ENCODE measurements at places on chromosomes 12 and 14.

- DNase-seq, result no peak
Observed at GRCh38 chr14:35875296-35875695, 49.2 kb downstream of the BRMS1L start.

DNA sequence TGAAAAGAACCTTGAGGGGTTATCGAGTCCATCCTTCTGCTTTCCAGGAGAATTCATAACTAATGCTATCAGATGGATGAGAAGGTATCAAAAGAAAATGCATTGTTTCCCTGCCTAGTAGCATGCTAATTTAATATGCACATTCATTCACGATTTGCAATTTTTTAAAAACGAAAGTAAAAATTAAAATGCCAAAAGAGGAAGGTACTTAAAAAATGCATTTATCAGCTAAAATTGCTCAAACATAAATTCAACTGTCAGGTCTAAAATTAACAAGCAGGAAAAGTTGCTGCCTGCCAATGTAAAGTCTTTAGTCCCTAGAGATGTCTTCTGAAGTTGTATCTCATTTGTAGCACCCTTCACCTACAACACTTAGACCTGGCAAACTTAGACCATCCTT, 7.9 kb downstream of the ATF7 start:
- DNase-seq, result no peak

DNA sequence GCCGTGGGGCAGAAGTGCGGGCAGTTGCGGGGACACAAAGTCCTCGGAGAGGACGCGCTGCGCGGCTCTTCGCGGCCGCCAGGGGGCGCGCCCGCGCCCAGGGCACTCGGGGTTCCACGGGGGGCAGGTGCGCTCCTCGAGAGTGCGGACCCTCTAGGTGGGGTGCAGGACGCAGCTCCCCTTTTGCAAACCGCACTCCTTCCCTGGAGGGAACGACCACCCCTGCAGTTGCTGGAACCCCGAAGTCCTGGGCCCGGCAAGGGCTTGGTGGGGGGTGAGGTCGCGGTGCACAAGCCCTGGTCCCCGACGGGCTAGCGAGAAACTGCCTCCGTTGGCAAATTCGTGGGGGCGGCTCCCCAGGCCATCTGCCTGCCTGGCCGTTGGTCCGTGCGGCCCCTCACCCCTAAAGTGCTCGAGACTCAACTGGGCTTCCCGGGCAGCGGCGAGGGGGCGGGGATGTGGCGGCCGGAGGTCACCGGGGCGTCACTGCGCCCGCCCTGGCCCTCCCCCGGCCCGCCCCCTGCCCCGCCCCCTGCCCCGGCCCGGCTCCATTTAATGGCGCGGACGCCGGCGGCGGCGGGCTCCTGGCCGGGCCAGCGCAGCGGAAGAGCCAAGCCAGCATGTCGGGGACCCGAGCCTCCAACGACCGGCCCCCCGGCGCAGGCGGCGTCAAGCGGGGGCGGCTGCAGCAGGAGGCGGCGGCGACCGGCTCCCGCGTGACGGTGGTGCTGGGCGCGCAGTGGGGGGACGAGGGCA, at the start of gene ADSS1:
Gene ADSS1, plus strand, starts transcription at position 579 of the 756 bp plus-strand sequence. Its CDS starts 42 bp downstream, at position 621.
- peak; percentile 47 for DNase-seq

DNA sequence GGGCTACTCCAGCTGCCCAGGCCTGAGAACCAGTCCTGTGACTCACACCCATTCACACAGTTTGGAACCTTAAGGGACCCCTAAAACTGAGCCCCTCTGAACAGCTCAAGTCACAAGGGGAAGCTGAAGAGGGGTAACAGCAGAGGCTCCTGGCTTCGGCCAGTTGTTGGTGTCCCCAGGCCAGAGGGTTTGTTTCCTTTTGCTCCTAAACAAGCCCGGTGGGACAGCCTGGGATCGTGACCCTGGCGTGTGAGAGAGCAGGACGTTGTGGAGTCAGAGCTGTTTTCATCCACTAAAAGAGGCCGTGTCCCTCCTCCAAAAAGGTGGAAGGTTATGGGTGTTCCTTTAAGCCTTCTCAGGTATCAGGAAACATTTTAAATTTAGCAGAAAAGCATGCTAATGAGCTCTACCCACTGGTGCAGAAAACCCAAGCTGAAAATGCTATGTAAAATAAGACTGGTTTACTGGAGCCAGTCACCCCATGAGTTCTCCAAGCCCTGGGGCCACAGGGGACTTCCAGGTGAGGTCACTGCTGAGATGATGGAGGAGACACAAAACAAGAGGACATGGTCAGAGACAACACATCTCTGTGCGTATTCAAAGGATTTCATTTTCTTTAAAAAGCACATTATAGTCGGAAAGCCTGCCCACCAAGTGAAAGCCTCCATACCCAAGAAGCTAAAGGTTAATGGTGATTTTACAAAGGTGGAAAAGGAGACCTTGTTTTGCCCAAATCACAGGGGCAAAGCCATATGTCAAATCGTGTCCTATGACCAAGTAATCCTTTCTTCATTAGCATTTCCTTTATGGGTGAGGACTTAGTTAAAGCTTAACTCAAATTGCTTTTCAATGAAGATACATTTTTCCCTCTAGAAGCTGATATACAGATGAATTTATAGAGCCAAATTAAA, 14.1 kb downstream of the PRKAB1 start:
- DNase-seq, result no peak

- no peak for DNase-seq
Observed at GRCh38 chr12:50772470-50772869, 8.6 kb downstream of the ATF1 start.

GRCh38 chr14:47596232-47596631, 79.2 kb downstream of the MDGA2 start:
- DNase-seq, result no peak

DNA sequence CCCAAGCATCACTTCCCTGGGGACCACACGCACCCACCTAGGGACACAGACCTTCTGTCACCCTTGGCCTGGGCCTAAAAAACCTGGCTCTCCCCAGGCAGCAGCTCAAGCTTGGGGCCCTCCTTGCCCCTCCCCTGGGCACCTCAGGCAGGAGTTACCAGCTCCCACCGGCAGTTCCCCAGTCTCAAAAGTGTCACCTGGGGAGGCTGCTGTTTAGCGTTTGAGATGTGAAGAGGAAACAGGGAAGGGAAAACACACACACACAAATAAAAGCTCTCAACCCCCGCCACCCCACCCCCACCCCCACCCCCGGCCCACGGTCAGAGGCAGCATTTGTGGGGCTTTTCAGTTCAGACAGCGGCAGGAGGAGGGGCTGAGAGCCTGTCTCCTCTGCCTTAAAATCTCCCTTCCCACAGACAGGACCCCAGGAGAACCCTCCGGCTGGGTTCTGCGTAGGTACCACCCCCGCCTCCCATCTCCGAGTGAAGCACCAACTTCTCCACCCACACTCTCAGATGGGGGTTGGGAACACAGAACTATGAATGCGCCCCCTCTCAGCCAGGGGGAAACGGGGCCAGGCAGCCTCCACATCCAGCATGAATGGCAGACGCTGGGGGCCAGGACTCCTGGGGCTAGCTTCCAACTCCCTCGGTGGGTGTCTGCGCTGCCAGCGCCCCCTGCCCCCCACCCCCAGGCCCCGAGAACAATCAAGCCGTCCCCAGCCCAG, 3.0 kb downstream of the NCOR2 start:
- no peak for DNase-seq

DNA sequence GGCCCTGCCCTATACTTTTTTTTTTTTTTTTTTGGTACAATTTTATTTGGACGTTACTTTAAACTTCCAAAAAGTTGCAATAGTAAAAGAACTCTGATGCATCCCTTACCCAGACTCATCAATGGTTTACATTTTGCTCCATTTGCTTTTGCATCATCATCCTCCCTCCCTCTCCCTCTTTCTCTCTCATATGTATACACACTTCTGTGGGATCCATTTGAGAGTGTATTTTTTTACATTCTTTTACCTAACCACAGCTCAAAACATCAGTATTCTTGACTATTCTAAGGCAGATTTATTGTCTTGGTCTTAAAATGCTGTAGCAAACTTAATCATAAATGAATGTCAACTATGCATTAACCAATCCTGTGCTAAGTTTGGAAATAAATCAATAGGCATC, 111.6 kb downstream of the PRICKLE1 start:
- no peak for DNase-seq

DNA sequence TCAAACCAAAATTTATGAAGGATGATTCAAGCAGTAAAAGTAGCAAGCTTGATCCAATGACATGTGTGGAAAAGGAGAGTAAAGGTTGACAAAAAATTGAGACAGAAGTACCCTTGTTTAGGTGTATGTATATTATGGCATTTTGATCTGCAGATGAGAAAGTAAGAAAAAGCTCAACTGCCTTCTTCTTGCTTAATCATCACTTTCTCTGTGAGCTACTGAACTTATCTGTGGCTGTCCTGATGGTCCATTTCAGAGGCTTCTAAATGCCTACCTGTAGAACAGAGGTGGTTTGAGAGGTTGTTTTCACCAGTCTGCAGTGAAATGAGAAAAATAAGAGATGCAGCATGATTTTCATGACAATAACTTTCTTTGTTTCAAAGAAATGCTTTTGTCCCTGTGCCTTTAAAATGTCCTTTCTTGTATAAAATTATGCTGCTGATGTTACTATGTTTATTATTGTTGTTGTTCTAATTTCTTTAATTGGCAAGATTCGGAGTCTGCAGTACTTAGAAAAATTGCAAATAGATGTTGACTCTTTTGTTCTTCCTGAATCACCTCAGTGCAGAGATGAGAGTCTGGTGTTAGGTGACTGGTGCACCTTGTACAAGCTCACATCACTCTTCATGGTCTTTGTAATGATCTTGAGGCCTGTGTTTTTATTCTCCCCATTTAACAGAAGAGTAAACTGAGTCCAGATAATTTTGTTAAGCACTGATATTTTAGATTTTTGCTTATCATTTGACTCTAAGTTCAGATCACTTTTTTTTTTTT, 821.9 kb downstream of the VRK1 start:
- no peak for DNase-seq

DNA sequence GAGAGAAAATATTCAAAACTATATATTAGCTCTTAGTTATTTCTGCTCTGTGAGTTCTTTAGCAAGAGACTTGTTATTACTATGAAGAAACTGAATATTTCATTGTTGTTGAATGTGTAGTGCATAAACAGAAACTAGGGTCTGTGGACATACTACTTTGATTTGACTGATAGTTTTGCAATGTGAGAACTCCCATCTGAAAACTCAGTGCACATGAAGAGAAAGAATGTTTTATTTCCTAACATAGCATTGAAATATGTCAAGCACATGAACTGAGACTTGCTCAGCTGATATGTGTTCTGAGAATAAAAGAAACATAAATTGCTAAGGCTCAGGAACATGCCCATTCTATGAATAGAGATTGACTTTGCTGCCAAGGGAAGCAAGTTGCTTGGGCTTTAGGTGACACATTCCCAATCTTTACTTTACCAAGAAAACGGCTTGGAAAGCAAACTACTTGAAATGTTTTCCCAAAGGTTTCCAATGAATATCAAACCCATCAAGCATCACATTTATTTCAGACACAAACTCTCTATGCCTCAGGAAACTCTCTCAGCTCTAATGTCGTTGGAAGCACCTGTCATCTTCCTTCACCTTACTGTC, 290.4 kb downstream of the SLC16A7 start:
- DNase-seq, result no peak

GRCh38 chr14:99127651-99128167, 144.3 kb downstream of the BCL11B start:
- no peak for DNase-seq

DNA sequence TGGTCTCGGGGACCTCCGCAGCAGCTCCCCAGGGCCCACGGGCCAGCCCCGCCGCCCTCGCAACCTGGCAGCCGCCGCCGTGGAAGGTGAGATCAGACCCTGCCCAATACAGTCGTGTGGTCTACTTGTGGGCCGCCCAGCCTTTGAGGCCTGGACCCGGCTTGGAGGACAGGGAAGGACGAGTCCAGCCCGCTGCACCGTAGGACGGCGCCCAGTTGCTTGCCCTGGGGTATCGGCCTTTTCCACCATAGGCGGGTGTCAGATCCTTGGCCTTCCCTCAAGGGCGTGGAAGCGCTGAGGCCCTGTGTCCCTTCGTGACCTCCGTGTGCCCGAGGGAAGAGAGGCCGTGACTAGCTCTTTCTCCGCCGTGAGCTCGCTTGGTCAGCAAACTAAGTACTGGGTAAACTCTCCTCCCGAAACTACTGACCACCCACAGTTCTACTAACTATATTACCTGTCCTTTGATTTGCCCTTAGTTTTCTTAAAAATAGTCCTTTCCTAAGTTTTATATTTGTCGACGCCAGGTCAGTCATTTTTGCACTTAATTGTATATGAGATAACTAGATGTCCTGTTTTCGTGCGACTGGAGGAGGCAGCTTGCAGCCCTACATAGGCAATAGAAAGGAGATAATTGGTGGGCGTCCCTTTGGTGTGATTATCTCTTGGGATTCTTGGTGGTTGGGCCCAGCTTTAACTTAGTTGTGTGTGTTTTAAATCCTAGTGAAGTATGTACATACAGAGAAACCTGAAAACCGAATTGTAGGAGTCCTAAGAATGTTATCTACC, 757 bp downstream of the SLC25A3 start:
- no peak for DNase-seq

DNA sequence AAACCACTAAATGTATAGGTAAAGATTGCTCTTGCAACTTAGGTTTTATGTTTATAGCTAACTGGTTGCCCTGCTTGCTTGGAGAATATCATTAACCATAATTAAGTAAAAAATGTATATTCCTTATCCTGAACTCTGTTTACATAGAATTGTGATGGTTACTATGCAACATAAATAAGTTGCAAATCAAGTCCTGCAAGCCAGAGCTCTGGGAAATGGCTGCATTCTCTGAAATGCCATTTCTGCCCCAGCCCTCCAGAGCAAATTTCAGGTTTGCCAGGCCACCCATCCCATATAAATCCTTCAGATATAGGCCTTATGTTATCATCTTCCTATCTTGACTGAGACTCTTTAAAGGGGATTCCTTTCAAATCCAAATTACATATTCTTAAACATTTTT, 118.4 kb upstream of the MYF6 start:
- DNase-seq, result no peak

DNA sequence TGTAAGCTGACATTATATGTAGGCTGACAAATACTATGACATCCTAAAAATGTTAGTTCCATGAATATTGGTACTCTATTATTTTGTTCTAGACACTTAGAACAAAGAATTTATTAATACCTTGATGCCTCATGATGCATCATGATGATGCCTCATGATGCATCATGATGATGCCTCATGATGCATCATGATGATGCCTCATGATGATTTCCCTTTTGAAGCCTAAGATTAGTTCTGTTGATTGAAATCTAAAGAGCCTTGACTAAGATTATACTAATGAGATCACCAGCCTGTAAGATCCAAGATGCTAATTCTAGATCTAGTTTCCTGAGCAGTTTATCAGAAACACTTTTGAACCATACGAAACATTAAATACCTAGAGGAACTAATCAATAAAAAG, 4.6 kb upstream of the CEP128 start:
- no peak for DNase-seq

DNA sequence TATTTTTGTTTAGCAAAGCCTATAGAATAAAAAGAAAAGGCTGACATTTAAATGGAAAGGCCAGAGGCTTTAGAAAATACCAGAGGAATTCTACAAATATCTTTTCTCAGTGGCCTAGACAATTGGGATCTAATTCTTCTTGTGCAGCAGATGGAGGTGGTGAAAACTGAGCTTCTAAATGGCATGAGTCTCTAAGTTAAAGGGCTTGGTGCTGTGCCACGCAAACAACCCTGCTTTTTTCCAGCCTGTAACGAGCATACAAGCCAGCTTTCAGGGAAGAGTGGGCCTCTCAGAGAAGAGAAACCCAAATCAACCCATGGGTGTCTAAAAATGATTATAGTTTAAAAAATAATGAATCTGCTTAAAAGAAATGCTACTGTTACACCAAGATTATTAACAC, 237.9 kb upstream of the NAV3 start:
- no peak for DNase-seq

Data from NCI-H774 (cell line).